Natural killer cell treated with Interleukin-12 subunit alpha and Interleukin-12 subunit beta and Interleukin-15 and Interleukin-18, amount 100 ng/mL, for 72 hours (primary cell): ENCODE measurements at places on chromosomes 7 and 10. TPM values are rescaled to one million over a fixed set of nuclear protein-coding genes. Genes with fewer than 3 reads are reported as not detected.

ASZ1 gene
- not detected for total RNA-seq

SORCS1 gene
- not detected for total RNA-seq

SLC13A1 gene
- not detected for total RNA-seq

ERVW-1 gene
- not detected for total RNA-seq

DNA sequence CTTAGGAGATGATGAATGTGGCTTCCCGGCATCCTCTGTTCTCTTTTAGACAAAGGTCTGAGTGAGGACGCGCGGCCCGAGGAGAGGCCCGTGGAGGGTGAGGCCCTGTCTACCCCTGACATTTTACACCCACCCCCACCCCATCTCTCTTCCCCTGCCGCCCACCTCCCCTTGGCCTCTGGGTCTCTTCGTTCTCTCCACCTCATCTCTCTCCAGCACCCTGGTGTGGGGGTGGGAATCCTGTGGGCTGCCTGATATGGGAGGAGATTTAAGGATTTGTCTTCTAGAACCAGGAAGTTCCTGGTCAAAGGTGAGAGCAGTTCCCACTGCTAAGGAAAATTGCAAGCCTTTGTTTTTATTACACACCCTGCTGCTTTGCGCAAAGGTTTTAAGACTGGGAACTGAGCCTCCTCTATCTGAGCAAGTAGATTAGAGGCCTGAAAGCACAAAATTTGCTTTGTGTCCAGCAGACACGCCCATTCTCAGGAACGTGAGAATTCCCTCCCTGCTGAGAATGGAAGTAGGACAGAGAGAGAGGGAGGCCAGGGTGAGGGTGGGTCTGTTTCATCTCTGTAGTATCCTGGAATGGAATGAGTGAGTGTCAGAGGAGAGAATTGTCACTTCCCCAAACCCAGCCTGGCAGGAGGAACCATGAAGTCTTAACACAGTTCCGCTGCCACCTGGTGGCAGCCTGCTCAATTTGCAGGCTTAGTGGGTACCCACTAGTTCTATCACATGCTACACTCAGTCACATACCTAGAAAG lies 91.2 kb downstream of the GTF2IRD1 start:
- no peak for DNase-seq

DNA sequence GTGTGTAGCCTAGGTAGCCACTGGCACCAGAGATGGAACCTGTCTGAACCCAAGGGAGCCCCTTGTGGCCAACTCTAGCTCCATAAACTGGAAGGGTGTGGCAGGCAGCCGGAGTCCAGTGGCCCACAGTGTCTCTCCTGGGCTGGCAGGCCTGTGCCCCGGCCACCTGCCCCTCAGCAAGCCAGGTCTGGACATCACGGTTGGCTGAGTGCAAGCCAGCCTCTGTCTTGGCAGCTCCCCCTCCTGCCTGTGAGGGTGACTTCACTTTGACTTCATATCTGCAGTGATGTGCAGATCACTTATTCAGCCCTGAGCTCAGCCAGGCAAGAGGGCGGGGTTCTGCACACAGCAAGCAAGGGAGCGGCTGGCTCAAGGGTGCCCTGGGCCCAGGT lies 1.3 kb upstream of the RET start:
- no peak for DNase-seq

GRCh38 chr7:116578526-116578925 lies 53.7 kb downstream of the CAV1 start:
- DNase-seq, result no peak

GRCh38 chr7:130669085-130669700 lies 645 bp upstream of the COPG2 start:
- no peak for DNase-seq

DNA sequence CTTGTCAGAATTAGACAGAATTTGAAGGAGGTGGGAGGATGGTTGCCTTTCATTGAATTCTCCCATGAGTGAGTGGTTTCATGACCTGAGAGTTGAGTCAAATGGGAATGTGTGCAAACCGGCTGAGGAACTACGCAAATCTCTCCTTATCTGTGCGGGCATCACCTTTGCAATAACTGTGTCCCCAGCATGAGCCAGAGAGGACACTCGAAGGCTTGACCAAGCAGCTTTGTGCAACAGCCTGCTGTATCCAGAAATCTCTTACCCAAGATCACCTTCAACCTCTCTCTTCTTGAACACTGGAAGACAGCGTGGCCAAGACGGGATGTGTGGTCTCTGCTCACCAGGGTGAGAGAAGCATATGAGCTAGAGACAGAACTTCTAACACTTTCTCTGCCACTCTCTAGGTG lies 93.8 kb upstream of the IKZF1 start:
- no peak for DNase-seq

GRCh38 chr7:4861227-4861626 lies 603 bp downstream of the PAPOLB start:
- no peak for DNase-seq

DNA sequence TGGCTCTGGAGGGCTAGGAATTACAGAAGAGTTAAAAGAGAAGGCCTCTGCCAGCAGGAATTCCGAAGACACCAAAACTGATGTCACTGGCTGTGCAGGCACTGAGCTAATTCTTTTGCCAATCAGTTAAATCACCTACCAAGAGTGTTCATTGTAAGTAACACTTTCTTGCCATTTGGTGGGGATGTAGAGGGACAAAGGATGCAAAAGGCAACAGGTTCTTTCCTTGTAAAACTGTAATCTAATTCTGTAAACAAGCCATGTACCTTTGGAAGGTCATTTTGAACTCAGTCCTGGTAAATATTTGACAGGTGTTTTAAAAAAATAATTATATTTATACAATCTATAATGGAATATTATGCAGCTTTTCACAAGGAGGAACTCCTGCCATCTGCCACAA lies 438.4 kb downstream of the AUTS2 start:
- DNase-seq, result no peak
